ENCODE measurements at places on chromosomes 11 and 22.

DNA sequence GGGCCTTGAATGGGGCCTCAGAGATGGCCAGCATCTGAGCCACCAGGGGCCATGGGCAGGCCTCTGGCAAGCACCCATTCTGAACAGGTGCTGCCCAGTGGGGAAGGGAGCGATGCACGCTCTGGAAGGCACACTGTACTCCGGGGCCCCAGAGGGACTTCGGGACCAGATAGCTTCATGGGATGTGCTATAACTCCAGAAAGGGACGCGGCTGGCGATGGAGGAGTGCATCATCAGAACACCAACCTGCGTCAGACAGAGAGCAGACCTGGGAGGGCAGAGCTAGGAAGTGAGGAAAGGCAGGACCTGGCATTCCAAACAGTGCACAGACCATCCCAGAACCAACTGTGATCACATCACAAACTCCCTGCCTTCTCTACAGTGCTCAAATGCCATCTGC lies 16.8 kb downstream of the DGCR2 start:
- DNase-seq, result no peak

GRCh38 chr11:71191201-71191600 lies 61.2 kb downstream of the SHANK2 start:
- DNase-seq, result no peak

GRCh38 chr22:28788601-28789000 lies 11.8 kb downstream of the XBP1 start:
- peak; percentile 31 for DNase-seq

- peak; percentile 39 for DNase-seq
Measured at GRCh38 chr11:2510626-2511402, 66.0 kb downstream of the KCNQ1 start.

DNA sequence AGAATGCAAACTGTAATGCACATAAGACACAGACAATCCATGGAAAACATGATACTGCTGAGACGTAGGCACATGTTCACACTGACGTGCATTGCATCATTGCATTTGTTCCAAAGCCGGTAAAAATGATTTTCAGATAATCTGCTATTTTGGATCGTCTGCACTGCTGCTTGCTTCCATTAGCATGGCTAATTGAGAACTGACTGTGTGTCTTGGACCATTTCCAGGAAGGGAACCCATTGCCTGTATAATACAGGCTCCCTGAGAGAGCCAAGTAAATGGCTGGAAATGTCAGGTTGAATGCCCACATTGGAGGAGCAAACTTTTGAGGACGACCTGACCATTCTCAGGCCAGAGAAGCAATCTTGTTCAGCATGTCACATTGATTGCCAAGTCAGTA lies 304.8 kb downstream of the ST3GAL4 start:
- DNase-seq, result peak; percentile 78

DNA sequence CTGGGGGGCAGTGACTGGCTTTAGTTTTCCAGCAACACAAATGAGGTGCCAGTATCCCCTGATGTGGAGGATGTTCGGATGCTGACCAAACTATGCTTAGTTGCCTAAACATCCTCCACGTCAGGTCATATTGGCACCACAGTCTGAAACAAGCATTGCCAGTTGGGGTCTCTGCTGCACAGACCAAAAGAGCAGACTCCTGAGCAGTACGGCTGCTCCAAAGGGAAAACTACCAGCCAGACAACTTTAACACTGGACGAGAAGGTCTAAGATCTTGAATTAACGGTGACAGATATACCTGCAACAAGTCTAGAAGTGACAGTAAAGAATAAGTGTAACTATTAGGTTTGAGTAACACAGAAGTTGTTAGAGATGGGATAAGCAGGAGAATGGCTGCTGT lies 40.5 kb upstream of the CLTCL1 start:
- no peak for DNase-seq

GRCh38 chr11:35073691-35074419 lies 65.1 kb upstream of the CD44 start:
- DNase-seq, result no peak

GRCh38 chr22:38871360-38872171 lies 450 bp downstream of the CBX6 start:
- peak; percentile 65 for DNase-seq

DNA sequence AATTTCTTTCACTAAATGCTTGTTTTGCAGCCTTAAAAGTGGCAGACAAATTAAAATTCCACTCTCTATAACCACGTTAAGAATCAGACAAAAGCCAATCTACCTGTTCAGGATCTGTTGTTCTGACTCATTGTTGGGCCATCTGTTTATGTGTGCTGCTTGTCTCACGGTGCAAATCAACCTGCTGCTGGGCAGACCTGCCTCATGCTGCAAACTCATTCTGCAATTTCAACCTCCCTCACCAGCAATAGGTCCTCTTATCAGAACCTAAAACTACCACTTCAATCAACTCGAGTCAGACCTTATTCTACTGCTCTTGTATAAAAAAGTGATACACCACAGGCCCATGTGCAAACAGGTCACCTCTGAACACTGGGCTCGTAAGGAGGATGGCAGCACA lies 75.1 kb downstream of the LARGE2 start:
- DNase-seq, result peak; percentile 90

DNA sequence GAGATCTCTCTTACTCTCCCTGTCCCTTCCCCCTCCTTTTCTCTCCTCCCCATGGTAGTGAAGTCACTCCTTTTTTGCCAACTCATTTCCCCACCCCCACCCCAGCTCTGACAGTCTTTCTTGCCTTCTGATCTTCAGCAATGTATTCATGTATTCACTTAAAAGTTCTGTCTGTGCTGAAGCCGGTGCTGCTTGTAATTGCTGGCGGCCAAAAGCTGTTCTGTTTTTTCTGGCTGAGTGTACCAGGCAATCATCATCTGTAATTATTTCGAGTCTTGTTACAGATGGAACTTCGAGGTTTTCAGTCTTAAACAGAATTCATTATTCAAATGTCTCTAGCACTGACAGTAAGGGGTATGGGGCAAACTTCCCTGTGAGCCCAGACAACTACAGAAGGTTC lies 99.5 kb downstream of the SPATA19 start:
- peak; percentile 20 for DNase-seq

- no peak for DNase-seq
Measured at GRCh38 chr11:1779034-1779805, 15.5 kb upstream of the CTSD start.

GRCh38 chr22:29310863-29311339 lies 4.5 kb downstream of the GAS2L1 start:
- DNase-seq, result peak; percentile 92

- peak; percentile 87 for DNase-seq
Measured at GRCh38 chr11:72812604-72812966, 1.6 kb upstream of the ATG16L2 start.

- no peak for DNase-seq
Measured at GRCh38 chr11:119932828-119933562, 204.0 kb upstream of the NECTIN1 start.

DNA sequence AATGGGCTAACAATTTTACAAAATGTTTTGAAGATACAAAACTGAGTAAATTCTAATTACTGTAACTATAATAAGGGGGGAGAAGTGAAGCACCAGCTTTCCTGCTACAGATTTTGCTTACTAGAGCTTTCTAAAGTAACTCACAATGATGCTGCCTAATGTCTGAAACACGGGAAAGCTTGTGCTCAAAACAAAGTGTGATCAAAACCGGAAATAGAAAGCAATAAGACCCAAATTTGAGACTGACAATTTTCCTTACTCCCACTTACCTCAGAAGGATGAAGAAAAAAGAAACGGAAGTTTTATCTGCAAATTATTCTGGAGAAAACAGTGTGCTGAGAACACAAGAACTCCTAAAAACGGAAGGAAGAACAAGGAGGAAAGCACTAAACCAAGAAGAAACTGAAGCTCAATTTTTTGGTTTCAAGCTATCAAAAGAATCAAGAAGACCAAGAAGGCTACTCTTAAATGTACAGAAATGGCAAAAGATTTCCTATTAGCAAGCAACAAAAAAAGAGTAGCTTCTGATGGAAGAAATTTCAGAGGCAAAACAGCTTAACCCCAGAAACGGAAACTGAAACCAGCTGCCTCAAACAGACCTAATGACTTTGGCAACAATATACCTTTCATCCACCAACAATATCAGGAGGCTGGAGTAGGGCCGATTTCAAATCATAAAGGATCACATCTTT lies 33.4 kb downstream of the AMBRA1 start:
- peak; percentile 36 for DNase-seq

DNA sequence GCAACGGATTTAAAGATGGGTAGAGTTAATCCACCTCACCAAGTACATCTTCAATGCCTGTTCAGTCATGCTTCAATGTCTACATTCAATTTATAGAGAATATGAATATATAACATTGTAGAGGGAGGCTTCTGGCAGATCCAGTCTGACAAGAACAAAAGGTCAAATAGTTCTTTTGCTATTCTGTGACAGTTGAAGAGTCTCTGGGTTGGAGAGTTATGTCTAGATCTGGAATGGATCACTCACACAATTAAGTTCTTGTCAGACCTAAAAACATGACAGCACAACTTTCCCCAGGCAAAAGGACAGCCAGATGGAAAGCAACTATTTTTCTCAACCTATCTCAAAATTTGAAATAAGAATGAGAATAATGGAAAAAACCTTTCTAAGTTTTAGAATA lies 15.3 kb upstream of the GAB2 start:
- DNase-seq, result no peak

- DNase-seq, result no peak
Measured at GRCh38 chr11:2527621-2528291, 82.9 kb downstream of the KCNQ1 start.

DNA sequence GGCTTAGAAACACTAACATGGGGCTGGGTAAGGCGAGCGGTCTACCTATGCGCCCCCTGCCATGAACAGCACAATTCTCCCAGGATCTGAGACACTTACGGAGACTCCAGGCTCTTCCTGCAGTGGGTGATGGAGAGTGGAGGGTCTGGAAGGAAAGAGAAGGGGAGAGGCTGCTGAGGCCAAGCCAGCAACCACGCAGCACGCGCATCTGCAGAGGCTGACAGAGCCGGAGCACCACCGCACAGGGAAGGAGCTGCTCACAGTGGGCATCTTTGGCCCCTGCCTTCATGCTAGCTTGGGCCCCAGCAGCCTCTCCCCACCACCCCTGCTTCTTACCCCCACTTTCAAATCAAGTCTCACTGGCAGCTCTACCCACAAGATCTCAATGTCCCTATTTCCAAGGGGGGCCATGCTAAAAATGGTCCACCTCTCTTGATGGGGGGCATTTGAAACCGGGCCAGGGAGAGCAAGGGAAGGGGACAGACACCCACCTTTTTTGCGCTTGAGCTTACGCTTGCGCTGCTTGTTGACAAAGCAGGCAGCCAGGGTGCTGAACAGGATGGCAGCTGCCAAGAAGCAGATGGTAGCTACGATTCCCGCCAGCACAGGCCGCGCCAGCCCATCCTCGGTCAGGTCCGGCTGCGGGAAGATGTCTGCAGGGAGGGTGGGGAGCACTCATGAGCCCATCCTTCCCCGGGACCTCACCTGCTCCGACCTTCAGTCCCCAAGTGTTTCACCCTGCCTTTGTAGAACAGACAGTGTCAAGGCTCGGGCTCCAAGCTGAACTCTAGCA lies 34.5 kb downstream of the IGSF9B start:
- DNase-seq, result no peak

GRCh38 chr11:97684486-97685439 lies 1295.0 kb downstream of the JRKL start:
- DNase-seq, result no peak

DNA sequence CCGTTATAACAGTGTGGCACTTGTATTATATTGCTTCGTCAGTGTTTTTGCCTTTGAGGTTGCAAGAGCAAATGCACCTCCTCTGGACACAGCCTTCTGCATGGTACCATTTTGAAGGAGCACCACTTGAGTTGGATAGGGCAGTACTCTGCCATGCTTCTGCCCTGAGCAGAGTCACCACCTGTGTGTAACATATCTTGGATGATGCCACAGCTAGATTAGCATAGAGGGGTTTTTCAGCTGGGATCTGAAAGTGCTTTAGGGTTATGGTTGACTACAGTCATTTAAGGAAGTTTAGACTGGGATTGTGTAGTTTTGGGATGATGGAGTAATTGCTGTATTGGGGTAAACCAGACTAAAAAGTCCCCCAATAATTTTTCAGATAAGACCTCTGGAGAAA lies 78.8 kb downstream of the PPP6R3 start:
- DNase-seq, result no peak

DNA sequence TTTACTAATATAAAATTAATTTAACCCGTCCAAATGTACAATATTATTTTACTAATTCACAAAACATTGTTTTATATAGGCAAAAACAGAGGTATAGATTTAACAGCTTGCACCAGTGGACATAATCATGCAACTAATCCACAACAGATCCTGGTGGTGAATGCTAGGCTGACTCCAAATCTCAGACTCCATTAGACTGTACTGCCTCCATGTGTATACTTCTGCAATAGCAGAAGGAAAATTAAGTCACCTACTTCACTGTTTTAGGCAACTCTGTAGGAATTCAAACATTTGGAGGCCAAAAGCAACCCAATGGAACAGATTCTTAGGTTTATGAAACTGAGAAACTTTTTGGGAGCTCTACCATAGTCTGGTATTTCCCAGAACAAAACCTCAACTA lies 30.0 kb upstream of the RAB39A start:
- peak; percentile 52 for DNase-seq

DNA sequence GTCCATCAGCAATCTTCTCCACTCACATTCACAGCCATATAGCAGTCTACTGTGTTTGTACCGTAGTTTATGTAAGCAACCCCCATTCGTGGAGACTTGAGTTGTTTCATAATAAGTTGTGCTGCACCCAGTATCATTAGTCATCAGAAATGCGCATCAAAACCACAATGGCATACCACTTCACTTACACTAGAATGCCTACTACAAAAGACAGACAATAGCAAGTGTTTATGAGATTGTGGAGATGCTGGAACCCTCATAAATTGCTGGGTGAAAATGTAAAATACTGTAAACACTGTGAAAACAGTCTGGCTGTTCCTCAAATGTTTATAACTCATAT lies 133.3 kb downstream of the ATXN10 start:
- no peak for DNase-seq

DNA sequence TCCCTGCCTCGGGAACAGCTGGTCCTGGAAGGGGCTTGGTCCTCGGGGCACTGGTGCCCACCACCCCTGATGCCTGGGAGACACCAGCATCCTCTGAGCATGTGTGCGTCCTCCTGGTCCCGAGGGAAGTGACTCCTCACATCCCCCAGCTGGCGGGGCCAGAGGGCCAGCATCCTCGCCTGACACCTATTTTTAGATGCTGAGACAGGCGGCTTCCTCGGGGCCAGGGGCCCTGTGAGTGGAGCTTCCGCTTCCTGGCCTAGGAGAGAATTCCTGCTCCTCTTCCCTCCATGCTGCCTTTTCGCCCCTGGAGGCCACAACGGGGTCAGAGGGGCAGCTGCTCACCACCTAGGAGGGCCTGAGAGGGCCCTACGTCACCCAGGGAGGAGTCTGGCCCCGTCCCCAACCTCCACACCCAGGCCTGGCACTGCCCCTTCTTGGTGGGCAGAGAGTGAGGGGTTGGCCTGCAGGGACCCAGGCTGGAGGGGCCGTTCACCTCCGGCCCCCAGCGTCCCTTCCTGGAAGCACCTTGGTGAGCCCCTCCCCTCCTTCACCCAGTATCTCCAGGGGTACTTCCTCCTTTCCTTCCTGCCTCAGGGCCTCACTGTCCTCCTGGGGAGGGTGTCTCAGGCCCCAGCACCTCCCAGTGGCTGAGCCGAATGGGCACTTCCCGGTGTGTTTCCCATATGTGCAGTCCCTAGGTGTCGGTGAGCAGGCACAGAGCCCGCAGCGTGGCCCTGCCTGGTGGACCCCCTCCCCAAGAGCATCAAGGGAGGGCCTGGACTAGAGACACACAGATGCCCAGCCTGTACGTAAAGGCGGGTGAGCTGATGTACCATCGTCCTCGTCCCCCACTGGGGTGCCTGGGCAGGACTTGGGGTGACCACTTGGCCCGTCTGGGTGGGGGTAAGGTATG lies 6.1 kb downstream of the CD81 start:
- DNase-seq, result no peak
